Cardiac ventricle fibroblast (primary cell): ENCODE measurements at places on chromosomes 16 and 17. TPM values are rescaled to one million over a fixed set of nuclear protein-coding genes. Genes with fewer than 3 reads are reported as not detected.

The TBC1D3C gene
- total RNA-seq: not detected in 2 replicates

The ZMYND15 gene
- total RNA-seq: 0.44 and 1.4 TPM in 2 replicates

The KRTAP16-1 gene
- not detected in 2 replicates for total RNA-seq

The BAIAP2 gene
- 12.6 and 22.0 TPM in 2 replicates for total RNA-seq

The SEC14L5 gene
- 0.94 and 1.4 TPM in 2 replicates for total RNA-seq

The YPEL3 gene
- total RNA-seq: 60.6 and 79.3 TPM in 2 replicates

The PRSS21 gene
- total RNA-seq: 1.00 TPM in 1 of 2 replicates, not detected in the other

The TMED6 gene
- total RNA-seq: not detected in 2 replicates

The TMIGD1 gene
- total RNA-seq: not detected in 2 replicates

The GAST gene
- total RNA-seq: not detected in 2 replicates

The UTP18 gene
- total RNA-seq: 23.3 and 25.2 TPM in 2 replicates

The CLEC18B gene
- total RNA-seq: 0.69 TPM in 1 of 2 replicates, not detected in the other

The UTS2R gene
- not detected in 2 replicates for total RNA-seq

The HOXB3 gene
- 0.37 and 0.73 TPM in 2 replicates for total RNA-seq

The ATMIN gene
- total RNA-seq: 28.9 and 30.3 TPM in 2 replicates

The EMC6 gene
- 4.7 and 8.5 TPM in 2 replicates for total RNA-seq

The TBC1D3I gene
- total RNA-seq: not detected in 2 replicates

The TMEM235 gene
- total RNA-seq: not detected in 2 replicates

The PABPN1L gene
- not detected in 2 replicates for total RNA-seq

The RHBDL1 gene
- 0.50 and 1.5 TPM in 2 replicates for total RNA-seq

The HBA1 gene
- 11.8 TPM in 1 of 2 replicates, not detected in the other for total RNA-seq

The MMP25 gene
- not detected in 2 replicates for total RNA-seq

The HSF4 gene
- total RNA-seq: 5.3 and 7.7 TPM in 2 replicates

The CCP110 gene
- total RNA-seq: 6.5 and 6.7 TPM in 2 replicates

The CHMP1A gene
- 56.5 and 64.0 TPM in 2 replicates for total RNA-seq

The KRTAP2-3 gene
- not detected in 2 replicates for total RNA-seq

The KRTAP4-3 gene
- total RNA-seq: not detected in 2 replicates
